Upper lobe of right lung (tissue), 1 donor: ENCODE measurements at places on chromosomes 4 and X. TPM values are rescaled to one million over a fixed set of nuclear protein-coding genes. Genes with fewer than 3 reads are reported as not detected.

GRCh38 chr4:33060674-33061542 lies 2340.7 kb downstream of the PCDH7 start:
- no peak for DNase-seq

DNA sequence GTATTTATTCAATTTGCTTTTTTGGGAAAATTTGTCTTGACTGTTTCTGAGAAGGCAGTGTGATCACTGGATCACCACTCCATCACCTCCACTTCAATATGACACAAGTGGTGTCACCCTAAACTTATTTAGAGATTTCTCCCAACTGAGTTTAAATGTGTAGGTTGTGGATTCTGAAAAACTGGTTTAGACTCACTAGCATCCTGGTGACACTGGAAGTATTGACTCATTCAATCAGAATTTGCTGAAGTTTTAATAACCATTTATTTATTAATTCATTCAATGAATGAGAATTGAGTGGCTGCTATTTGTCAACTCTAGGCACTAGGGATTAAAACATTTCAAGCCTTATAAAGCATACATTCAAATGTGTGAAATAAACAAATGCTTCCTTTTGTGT lies 819.1 kb upstream of the EPHA5 start:
- no peak for DNase-seq

DNA sequence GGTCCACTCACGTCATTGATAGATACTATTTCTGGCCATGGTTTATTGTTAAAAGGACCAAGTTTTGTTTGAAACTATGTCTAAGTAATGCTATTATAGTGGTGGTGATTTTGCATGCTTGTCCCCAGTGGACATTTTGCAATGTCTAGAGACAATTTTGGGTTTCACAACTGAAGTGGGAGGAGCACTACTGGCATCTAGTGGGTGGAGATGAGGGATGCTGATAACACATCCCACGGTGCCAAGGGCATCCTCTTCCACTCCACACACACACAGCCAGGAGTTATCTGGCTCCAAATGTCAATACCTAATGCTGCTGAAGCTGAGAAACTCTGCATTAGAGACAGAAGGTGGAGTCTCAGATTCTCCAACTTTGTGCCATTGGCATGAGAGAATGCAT lies 131.2 kb downstream of the FRMPD4 start:
- no peak for DNase-seq

DNA sequence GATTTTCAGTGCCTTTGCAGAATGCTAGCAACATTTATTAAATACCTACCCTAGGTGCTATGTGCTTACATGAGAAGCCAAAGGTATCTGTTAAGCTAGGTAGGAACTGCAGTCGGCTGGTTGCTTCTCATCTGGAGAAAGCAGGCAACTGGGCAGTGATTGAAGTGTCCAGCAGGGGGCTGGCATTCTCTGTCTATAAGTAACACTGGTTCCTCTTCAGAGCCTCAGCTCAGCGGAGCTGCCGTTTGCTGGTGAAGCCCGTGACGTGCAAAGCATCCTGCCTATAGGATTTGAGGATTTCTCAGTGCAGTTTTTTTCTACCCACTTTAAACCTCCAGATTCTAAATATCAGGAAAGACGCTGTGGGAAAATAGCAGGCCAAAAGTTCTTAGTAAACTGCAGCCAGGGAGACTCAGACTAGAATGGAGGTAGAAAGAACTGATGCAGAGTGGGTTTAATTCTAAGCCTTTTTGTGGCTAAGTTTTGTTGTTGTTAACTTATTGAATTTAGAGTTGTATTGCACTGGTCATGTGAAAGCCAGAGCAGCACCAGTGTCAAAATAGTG lies at the start of gene GRPR:
TSS of gene GRPR (plus strand) at position 344 of the 565 bp plus-strand sequence. CDS start 389 bp downstream, outside the sequence.
- DNase-seq, result peak; percentile 72

GRCh38 chr4:108840426-108840975 lies 77.6 kb upstream of the ETNPPL start:
- no peak for DNase-seq

GRCh38 chrX:69120476-69120875 lies 44.8 kb downstream of the PJA1 start:
- no peak for DNase-seq

- no peak for DNase-seq
These were observed 9.8 kb downstream of the DCAF8L2 start for GRCh38 chrX:27599928-27600327.

- DNase-seq, result no peak
These were observed 75.3 kb downstream of the DHRSX start for GRCh38 chrX:2425286-2426071.

- DNase-seq, result no peak
These were observed 74.4 kb downstream of the MTMR1 start for GRCh38 chrX:150767475-150768131.

GRCh38 chr4:174009686-174010451 lies 273.6 kb downstream of the FBXO8 start:
- no peak for DNase-seq

DNA sequence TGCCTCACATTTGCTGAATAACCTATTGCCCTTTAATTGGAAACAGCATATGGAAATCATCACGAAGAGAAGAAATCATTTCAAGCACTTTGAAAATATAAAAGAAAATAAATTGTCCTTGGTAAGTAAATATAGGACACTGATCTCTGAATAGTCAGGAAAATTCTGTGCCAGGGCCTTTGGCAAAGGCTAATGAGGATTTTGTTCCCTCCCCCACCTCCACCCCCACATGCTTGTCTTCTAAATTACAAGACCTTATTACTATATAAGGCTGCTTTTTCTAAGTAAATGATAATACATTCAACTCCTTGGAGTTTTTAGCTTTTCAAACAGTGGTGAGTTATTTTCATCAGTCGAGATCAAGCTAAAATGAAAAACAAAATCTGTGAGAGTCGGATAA lies 15.8 kb downstream of the SYNPO2 start:
- no peak for DNase-seq

GRCh38 chrX:18937173-18937572 lies 46.7 kb downstream of the PHKA2 start:
- no peak for DNase-seq

GRCh38 chr4:173167758-173168395 lies 734 bp upstream of the GALNT7 start:
- peak; percentile 72 for DNase-seq

GRCh38 chr4:56253666-56254305 lies 133.5 kb downstream of the AASDH start:
- no peak for DNase-seq

The PAGE2 gene
- total RNA-seq, result not detected

The FHDC1 gene
- total RNA-seq, result 25.7 TPM

The SGMS2 gene
- 67.8 TPM for total RNA-seq

The GAB1 gene
- 64.8 TPM for total RNA-seq

The NEUROG2 gene
- not detected for total RNA-seq

The AKAP4 gene
- not detected for total RNA-seq

The UGT2B15 gene
- total RNA-seq, result not detected

The PSAPL1 gene
- total RNA-seq, result 0.14 TPM
